Kidney (tissue), 22 donors: ENCODE measurements at places on chromosomes 7 and 10. TPM values are rescaled to one million over a fixed set of nuclear protein-coding genes. Genes with fewer than 3 reads are reported as not detected.

DNA sequence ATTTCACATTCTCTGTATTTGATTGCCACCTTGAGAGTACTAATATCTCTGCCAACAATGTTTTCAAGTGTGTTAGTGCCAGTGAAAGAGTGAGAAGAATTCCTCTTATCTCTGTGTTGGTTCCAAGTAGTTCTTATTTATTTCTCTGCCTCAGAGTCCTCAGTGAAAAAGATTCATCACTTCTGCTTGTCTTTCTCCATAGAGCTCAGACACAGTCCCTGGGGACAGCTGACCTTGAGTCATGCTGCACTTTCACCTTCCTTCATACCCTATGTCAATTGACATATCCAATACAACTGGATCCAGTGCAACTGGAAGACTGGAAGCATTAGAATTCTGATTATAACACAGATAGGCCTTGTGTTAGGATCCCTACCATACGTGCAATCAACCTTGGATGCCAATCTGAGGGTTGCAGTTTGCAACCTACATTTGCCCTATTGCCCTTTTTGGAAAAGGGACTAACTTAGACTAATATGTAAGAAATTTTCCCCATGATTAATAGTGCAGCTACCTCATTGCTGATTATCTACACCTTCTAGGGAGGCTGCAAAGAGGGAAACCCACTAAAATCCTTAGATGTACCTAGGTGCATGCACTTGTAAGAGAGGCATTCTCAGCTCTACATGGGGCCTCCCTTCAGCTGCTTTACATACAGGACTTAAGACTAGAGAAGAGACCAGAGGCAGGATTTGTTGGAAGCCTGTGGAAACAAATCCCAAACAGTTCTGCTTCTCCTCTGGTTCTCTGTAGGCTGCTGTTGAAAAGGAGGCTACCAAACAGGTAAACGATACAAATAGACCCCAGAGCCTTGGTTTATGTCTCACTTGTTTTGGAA lies 8.4 kb downstream of the IFIT2 start:
- DNase-seq = no peak

GRCh38 chr10:784403-785088 lies 95.1 kb upstream of the DIP2C start:
- DNase-seq = peak; percentile 86

- DNase-seq = peak; percentile 86
Observed at GRCh38 chr10:62437696-62438095, 63.5 kb downstream of the ZNF365 start.

DNA sequence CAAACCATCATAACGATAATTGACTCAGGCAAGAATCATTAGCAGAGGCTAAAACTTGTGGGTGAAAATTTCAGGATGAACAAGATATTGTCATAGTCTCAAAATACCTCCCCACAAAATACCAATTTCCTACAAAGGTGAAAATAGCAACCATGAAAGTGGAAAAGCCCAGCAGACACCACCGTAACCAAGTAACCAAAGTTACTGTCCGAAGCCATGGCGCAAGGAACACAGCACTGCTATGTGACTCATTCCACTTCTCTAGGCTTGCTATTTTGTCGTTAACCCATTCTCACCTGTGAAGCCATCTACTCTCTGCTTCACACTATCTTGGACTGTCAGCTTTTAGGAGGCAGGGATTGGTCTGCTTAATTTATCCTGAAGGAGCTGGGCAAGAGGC lies 113.8 kb upstream of the CACUL1 start:
- no peak for DNase-seq

Gene MAT1A
- total RNA-seq = 1.1 TPM

Gene SUN3
- total RNA-seq = 0.54 TPM
